ENCODE measurements at places on chromosomes 1 and 21.

GRCh38 chr21:45533846-45534635 lies 8.2 kb downstream of the SLC19A1 start:
- DNase-seq: no peak

DNA sequence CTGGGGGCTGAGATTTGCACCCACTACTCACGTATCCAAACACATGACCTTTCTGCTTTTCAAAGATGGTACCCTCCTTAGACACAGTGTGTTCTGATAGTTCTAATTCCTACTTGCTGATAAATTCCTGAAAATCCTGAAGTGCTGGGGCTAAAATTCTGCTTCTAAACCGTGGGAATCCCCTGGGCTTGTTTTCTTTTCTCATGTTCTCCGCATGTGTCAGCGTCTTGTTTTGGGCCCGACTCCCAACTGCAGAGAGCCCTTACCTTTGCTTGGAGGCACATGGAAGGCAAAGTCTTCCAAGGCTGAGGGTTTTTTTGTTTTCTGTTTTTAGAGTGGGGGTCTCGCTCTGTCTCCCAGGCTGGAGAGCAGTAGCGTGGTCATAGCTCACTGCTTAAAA lies 27.2 kb downstream of the PSMG1 start:
- DNase-seq: no peak

DNA sequence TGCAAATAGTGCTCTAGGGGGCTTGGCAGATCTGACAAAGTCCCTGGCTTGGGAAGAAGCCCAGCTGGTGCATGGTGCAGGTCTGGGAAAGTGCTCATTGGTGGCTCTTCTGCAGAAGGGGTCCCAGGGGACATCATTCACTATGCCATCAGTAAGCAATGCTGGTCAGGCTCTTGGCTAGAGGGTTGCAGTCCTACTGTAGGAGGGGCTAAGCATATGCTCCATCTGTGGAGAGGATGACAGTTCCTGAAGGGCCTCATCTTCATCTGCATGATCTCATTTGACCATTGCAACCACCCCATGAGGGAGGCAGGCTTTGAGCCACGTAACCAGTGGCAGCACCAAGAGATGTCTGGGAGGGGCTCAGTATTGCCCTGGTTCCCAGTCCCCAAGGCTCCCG lies 31.5 kb upstream of the VASH2 start:
- no peak for DNase-seq

DNA sequence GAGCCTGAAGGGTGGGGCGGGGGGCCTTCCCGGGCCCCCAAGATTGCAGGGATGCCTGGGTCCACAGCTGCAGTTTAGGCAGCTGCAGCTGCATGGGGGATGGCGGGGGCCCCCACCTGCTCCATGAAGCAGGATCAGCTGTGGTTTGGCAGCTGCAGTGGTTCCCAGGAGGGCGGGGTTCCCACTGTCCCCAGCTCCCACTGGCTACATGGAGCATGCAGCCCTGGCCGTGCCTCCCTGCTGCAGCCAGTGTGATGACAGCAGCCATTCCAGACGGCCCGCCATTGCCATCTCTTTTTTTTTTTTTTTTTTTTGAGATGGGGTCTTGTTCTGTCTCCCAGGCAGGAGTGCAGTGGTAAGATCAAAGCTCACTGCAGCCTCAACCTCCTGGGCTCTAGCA lies 992 bp upstream of the C1QA start:
- DNase-seq: no peak

DNA sequence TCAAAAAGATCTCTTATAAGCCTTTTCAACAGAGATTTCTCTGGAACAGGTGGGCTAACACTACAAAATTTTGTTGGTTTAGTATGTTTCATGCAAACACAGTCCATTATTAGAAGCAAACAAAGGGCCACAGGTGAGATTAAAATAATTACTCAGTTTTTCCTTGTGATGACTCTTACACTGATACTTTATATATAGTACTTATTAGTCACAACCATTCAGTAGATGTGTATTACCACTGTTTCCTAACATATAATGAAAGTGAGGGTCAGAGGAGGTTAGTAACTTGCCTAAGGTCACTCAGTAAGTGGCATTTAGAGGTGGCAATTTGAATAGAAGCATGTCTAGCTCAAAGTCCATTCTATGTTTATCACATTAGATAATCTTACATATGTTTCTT lies 44.2 kb downstream of the CYYR1 start:
- DNase-seq: no peak

DNA sequence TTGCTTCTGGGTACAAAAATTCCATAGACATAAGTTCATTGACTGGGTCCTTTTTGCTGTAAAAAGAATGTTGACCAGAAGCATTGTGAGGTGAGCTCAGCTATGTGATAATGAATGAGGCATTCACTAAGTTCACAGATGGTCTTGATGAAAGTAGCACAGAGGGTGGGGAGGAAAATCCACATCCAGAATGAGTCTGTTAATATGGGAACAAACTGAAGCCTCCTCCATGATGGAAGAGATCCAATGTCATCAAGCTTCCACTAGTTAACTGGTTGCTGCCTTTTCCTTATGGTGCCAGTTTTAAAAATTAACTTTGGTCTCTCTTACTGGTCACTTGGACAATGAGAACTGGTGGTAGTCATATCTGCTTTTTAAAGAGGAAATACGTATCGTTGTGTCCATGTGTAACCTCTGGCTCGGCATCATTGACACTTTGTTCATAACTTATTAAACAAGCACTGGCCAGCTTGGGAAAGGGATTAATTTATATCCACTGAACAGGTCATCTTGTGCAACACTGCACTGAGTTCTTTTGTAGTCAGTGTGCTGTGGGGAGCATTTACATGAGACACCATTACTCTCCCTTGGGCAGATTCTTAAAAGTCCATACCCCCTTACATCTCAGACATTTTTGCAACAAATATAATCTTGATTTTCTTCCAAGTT lies 88.6 kb downstream of the ADAMTS1 start:
- no peak for DNase-seq

DNA sequence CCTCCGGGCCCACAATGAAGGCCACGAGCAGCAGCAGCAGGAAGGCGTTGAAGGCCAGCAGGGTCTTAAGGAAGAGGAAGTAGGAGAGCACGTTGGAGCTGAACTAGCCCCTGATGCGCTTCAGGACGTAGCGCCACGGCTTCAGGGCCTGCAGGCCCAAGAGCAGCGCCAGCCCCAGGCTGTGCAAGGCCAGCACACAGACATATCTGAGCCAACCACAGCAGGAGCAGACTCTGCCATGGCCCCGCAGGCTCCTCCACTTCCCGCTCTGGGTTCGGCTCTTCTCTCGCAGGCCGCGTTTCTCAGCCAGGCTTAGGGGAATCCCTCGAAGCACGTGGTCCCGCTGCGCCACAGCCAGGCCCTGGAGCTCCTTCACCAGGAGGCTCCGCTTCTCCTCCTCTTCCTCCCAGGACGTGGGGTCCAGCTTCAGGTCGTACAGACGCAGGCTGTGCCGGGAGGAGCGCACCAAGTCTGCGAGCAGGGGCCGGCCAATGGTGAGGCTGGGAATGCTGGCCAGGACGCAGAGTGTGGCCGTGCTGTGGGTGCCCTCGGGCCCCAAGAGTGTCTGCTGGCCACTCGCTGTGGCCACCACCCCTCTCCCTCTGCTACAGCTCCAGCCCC lies 41.7 kb downstream of the ZNF691 start:
- DNase-seq: no peak

- DNase-seq: no peak
Measured at GRCh38 chr1:246781212-246781611, 57.0 kb downstream of the SCCPDH start.

GRCh38 chr1:18868801-18869424 lies 9.5 kb upstream of the TAS1R2 start:
- no peak for DNase-seq

- no peak for DNase-seq
Measured at GRCh38 chr1:230281556-230281955, 144.6 kb downstream of the PGBD5 start.

DNA sequence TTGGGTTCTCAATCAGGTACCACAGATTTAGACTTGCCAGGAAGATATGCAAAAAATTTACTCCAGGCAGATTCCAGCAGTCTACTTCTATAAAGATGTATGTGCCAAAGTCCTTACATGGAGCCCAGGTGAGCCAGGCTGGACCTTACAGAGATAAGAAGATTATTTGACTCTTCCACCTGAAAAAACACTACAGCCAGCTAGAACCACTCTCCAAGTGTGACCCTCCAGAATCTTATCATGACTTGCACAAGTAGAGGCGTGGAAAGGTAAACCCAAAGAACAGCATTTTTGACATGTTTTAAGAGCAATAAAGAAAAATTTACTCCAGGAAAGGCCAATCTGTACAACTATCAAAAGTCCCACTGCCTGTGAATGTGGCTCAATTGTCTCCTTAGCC lies 146.8 kb upstream of the DPT start:
- no peak for DNase-seq

Measured in SHP77 treated with DMSO at 0.1 percent for 48 hours (cell line).